ENCODE measurements at places on chromosomes 6 and 20. TPM values are rescaled to one million over a fixed set of nuclear protein-coding genes. Genes with fewer than 3 reads are reported as not detected.

DNA sequence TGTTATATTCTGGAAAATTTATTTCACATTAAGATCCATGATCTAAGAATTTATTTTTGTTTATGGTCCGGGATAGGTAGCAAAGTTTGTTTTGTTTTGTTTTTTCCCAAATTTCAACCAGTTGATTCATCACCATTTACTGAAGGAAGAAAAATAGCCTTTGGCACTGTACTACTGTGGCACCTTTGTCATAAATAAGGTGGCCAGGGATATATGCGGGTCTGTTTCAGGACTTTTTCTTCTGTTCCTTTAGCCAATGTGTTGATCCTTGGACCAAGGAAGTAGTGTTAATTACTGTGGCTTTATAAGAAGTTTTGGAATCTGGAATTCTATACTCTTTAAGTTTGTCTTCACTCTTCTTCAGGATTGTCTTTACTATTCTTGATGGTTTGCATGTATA lies 171.7 kb downstream of the FAXC start:
- H3K27ac ChIP-seq: no peak overlapping the region
- no peaks in the 10 kb centered on the region for H3K27me3 ChIP-seq
- H3K4me1 ChIP-seq: no peaks in the 10 kb centered on the region
- no peak overlapping the region for H3K4me3 ChIP-seq
- no peaks in the 10 kb centered on the region for H3K36me3 ChIP-seq
- no peak for DNase-seq

RTF2 gene
- polyA plus RNA-seq: 95.3 TPM

- H3K27me3 ChIP-seq: no peaks in the 10 kb centered on the region
- no peak for DNase-seq
- H3K4me1 ChIP-seq: no peaks in the 10 kb centered on the region
- H3K4me3 ChIP-seq: no peak overlapping the region
These were observed 230.8 kb downstream of the FOXA2 start for GRCh38 chr20:22353586-22353985.

EPPIN gene
- not detected for polyA plus RNA-seq

- H3K27ac ChIP-seq: no peak overlapping the region
- no peak overlapping the region for H3K4me3 ChIP-seq
- H3K36me3 ChIP-seq: no peaks in the 10 kb centered on the region
- H3K27me3 ChIP-seq: no peaks in the 10 kb centered on the region
- DNase-seq: no peak
- no peaks in the 10 kb centered on the region for H3K4me1 ChIP-seq
These were observed 99.2 kb downstream of the LCA5 start for GRCh38 chr6:79438030-79438429.

DNA sequence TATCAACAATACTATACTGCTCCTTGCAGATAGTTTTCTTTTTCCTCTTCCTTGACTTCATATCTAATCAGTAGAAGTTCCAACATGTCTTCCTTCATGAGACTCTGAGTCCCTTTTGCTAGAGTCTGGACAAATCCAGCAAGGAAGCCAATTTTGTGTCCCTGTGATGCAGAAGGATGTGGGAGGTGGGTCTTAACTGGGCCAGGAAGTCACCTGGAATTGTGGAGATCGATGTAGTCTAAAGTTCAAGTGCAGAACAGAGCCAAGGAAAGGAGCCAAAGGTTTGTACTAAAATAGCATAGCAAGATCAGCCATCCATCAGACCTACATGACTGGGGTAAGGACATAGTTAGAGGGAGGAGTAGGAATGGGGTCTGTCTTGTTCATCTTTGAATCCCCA lies 37.6 kb downstream of the SPTLC3 start:
- no peak overlapping the region for H3K27ac ChIP-seq
- H3K27me3 ChIP-seq: no peaks in the 10 kb centered on the region
- no peaks in the 10 kb centered on the region for H3K36me3 ChIP-seq
- H3K4me1 ChIP-seq: no peaks in the 10 kb centered on the region

DNA sequence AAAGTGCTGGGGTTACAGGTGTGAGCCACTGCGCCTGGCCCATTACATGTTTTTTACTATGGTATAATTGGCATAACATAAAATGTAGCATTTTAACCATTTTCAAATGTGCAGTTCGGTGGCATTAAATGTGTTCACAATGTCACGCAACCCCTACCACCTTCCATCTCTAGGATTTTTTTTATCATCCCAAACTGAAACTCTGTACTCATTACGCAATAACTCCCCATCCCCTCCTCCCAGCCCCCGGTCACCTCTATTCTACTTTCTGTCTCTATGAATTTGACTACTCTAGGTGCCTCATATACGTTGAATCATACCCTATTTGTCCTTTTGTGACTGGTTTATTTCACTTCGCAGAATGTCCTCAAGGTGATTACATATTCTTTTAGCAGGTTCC lies 233.1 kb upstream of the ARID1B start:
- H3K4me1 ChIP-seq: no peaks in the 10 kb centered on the region
- peaks cover 6% of the 10 kb centered on the region for H3K27me3 ChIP-seq
- DNase-seq: no peak
- no peak overlapping the region for H3K4me3 ChIP-seq

DNA sequence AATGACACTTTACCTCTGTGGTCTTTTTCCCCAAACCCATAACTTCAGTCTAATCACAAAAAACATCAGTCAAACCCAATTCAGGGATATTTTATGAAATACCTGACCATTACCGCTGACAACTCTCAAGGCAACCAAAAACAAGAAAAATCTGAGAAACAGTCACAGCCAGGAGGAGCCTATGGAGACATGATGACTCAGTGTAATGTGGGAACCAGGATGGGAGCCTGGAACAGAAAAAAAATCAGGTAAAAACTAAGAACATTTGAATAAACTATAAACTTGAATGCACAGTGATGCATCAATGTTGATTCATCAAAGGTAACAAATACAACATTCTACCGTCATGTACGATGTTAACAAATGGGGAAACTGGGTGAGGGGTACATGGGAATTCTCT lies 84.1 kb upstream of the TSHZ2 start:
- H3K27ac ChIP-seq: no peak overlapping the region
- H3K4me3 ChIP-seq: no peak overlapping the region
- no peaks in the 10 kb centered on the region for H3K36me3 ChIP-seq
- H3K27me3 ChIP-seq: no peaks in the 10 kb centered on the region

GRCh38 chr6:54778731-54779130 lies 67.8 kb upstream of the FAM83B start:
- H3K4me3 ChIP-seq: no peak overlapping the region
- no peaks in the 10 kb centered on the region for H3K4me1 ChIP-seq
- H3K27me3 ChIP-seq: no peaks in the 10 kb centered on the region
- no peaks in the 10 kb centered on the region for H3K36me3 ChIP-seq
- no peak overlapping the region for H3K27ac ChIP-seq

DNA sequence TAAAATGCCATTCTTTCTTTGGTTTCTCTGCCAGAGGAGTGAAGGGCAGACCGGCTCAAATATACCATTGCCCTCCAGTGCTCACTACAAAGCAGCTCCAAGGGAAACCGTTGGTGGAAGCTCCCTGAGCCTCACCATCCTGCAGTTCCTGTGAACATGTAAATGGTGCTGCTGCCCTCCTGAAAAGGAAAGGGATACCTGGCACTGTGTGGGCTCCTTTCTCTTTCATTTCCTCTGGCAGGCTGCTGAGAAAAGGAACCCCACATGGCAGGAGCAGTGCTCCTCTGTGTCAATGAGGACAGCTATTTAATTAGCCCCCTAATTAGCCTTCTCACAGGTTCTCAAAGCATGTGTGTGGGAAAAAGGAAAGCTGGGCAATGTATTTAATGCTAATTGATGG lies 142.5 kb downstream of the KLHL32 start:
- no peaks in the 10 kb centered on the region for H3K36me3 ChIP-seq
- no peaks in the 10 kb centered on the region for H3K4me1 ChIP-seq
- no peak for DNase-seq
- H3K27ac ChIP-seq: no peak overlapping the region
- no peaks in the 10 kb centered on the region for H3K27me3 ChIP-seq
- H3K4me3 ChIP-seq: no peak overlapping the region

BAG2 gene
- 8.7 TPM for polyA plus RNA-seq

DNAH8 gene
- 0.11 TPM for polyA plus RNA-seq

TMX4 gene
- 55.2 TPM for polyA plus RNA-seq

DNA sequence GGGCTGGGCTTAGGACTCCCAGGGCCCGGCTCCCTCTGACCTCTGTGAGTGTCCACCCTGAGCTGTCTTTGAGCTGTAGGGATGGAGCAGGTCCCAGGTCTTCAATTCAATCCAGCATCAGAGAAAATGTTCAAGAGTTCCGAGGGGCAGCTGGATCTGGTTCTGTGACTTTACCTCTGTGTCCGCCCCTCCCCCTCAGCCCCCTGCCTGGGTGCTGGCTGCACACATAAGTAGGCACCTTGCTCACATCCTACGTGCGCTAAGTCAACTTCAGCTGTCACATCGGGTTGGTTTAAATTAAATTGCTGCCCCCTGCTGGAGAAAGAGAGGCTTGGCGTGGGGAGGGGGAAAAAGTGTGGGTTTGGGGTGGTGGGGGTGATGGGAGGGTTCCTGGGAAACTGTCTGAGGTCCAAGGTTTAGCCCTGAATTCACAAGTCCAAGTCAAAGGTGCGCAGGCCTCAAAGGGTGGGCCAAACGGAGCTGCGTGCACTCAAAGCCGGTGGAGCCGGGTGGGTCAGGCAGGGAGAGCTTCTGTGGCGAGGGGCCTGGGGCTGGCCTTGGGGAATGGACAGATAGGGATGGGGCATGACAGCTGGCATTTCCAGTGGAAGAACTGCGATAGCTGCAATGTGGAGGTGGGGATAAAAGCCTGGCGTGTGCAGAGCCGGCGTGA lies 3.0 kb downstream of the WFDC5 start:
- H3K27me3 ChIP-seq: no peaks in the 10 kb centered on the region
- DNase-seq: no peak
- no peaks in the 10 kb centered on the region for H3K4me1 ChIP-seq

HLA-DMB gene
- 1.7 TPM for polyA plus RNA-seq

C6orf15 gene
- polyA plus RNA-seq: not detected

DNA sequence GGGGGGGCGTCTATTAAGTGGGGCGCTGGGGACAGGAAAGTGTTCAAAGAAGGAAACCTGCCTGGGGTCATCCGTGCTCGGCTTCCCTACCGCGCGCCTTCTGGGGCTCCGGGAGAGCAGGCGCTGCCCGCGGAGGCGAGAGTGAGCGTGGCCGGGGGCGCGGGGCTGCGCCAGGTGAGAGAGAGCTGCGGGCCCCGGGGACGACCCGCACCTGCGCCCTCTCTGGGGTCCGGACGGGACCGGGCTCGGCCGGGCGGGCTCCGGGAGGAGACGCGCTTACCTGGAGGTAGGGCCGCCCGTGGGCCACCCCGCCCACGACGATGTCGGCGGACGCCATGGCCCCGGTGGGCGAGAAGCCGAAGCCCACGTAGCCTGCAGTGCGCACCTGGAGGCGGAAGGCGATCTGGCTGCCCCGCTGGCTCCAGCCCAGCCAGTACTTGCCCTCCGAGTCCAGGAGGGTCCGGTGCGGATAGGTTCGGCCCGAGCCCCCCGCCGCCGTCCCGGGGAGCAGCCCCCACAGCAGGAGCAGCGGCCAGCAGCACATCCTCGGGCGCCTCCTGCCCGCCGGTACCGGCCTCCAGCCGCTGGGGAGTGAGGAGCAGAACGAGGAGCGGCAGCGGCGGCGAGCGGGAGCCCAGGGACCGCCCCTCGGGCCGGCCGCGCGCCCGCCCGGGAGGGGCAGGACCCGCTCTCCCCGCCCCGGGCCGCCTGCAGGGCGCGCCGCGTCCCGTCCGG lies at the start of gene MOXD1:
Gene MOXD1, minus strand, starts transcription at position 593 of the 735 bp plus-strand sequence. Its CDS starts 49 bp downstream, at position 544.
- H3K27ac ChIP-seq: peak within 1 kb of the TSS; percentile 24
- peak within 1 kb of the TSS; percentile 89 for H3K4me3 ChIP-seq
- H3K27me3 ChIP-seq: peaks cover 65% of the 10 kb centered on the region
- peak; percentile 76 for DNase-seq
- no peaks in the 10 kb centered on the region for H3K4me1 ChIP-seq
- no peaks in the 10 kb centered on the region for H3K36me3 ChIP-seq
